GM13976 (cell line): ENCODE measurements at places on chromosomes 11 and 22.

DNA sequence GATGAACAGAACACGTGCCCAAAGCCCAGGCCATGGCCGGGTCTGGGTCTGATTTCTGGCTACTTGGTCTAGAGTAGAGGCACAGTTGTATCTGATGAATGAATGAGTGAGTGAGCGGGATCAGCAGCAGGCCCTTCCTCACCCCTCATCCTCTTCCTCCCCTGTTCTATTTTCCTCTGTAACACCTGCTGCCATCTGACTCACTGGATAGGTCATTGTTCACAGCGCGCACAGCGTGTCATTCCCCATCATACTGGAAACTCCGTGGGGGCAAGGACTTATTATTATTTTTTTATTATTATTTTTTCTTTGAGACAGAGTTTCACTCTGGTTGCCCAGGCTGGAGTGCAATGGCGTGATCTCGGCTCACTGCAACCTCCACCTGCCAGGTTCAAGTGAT, 13.9 kb downstream of the NCF4 start:
- no peak for DNase-seq

DNA sequence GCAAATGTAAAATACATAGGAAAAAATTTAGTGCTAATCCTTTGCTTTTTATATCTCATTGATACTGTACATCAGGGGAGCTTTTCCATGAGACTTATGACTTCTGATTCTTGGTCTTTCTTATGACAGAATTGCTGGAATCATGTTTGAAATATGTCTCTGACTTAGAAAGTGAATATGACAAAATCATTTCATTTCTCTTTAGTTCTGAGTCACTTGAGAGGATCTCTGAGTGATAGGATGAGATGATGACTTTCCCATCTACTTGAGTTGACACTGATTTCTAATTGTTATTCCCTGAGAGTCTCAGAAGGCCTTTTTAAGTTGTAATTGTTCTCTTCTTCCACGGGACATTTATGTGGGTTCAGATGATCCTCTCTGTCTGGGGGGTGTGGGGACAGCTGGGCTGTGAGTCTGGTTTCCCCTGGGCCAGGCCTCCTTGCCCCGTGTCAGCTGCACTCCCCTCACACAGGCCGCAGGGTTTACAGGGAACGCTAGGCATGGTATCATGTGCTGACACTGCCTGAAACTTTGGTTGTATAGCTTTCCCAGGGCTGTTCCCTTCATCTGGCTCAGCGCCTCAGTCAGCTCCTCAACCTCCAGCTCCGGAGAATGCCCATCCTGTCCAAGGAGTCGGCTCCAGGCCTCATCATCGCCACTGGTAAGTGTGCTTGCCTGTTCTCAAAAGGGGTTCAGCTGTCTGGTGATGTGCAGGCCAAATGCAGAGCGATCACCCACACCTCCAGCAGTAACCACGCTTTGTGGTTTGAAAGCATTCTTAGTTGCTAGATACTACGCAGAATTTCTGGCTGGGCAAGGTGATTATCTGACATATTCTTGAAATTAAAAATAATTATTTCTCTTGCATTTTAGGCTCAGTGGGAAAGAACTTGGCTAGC, 69.5 kb upstream of the SORL1-AS1 start:
- no peak for DNase-seq

DNA sequence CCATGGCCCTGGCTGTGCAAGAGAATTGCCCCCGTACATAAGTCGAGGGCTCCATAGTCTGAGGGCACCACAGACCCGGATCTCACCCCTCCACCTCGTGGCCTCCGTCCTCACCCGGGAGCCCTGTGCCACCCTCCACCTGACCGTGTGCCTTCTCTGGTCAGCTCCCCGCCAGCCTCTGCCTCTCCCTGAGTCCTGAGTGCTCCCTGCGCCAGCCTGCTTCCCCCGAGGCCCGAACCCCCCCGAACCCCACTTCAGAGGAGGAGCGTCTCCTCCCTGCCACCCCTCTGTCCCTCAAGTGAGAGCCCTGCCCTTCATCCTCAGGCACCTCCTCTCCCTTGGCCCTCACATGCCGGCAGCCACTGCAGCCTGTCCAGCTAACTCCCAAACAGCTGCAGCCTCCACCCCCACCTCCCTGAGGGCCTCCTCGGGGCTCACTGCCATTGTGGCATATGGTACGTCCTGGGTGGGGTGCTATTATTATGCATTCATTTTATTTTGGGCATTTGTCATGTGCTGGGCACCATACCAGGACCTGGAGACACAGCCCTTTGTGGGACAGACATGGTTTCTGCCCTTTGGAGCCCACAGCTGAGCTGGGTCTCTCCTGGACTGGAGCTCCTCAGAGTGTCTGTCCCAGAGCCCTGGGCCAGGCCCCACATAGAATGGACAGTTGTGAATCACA, 67.2 kb downstream of the MYO7A start:
- no peak for DNase-seq

GRCh38 chr11:134636071-134636470, 224.0 kb upstream of the B3GAT1 start:
- DNase-seq: no peak

DNA sequence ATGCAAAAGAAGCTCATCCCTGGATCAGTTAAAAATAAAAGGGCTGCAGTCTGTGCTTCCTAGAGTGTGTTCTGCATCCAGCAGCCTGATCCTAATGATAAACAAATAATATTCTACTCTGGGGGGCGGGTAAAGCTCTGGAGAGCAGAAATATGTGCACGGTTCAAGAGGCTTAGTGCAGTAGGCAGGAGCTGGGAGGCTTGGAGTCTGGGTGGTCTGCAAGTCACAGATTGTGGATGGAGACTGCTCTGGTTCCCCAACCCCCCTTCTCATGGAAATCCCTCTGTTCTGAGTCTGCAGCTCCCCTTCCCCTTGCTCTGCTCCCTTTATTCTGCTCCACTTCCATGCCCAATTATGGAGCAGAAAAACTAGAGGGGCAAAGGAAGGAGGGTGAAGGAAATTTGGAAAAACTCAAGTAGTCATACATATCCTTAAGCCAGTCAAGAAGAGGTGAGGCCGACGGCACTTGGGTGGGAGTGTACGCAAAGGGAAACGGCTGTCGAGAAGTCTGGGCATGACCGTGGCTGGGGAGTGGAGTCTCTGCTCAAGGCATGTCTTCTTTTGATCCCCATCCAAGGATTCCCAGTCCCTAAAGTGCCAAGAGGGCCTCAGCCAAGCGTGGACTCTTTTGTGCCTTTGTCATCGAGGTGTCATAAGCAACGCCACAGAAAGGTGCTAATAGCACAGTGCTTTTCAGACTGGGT, 16.3 kb upstream of the CLMP start:
- DNase-seq: no peak

GRCh38 chr22:39444247-39444800, 12.5 kb upstream of the MGAT3 start:
- no peak for DNase-seq

- no peak for DNase-seq
Measured at GRCh38 chr22:45887202-45888131, 89.5 kb downstream of the WNT7B start.

- DNase-seq: no peak
Measured at GRCh38 chr22:36770513-36771231, 5.2 kb downstream of the IFT27 start.

GRCh38 chr11:134270250-134270714, 5.9 kb upstream of the GLB1L3 start:
- no peak for DNase-seq

DNA sequence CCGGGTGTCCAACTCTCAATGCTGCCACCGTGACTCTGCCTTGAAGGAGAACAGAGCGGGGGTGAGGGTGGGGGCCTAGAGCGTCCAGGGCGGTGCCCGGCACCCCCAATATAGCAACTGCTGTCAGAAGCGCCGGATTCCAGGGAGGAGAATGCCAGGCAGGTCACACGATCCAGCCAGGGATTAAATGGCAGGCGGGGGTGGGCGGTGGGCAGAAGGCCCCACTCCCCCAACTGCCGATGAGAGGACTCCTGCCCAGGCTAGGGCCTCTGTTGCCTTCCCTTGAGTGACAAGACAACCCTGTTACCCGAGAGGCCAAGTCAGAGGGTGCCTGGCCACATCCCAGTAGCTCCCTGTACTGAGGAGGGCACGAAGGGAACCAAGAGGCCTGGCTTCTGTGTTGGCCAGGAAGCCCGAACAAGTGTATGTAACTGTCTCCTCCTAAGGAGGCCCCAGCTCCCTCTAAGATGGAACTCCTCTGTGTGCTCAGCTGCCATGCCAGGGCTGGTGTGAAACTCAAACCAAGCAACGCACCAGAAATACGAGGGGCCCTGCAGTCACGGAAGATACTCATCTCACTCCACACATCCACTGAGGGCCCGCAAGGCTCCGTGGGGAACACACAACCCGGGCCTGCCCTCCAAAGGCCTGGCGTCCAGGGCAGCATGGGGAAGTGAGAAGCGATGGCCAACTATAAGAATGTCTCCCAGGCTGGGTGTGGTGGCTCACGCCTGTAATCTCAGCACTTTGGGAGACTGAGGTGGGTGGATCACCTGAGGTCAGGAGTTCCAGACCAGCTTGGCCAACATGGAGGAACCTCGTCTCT, 3.0 kb downstream of the PACSIN3 start:
- DNase-seq: no peak

DNA sequence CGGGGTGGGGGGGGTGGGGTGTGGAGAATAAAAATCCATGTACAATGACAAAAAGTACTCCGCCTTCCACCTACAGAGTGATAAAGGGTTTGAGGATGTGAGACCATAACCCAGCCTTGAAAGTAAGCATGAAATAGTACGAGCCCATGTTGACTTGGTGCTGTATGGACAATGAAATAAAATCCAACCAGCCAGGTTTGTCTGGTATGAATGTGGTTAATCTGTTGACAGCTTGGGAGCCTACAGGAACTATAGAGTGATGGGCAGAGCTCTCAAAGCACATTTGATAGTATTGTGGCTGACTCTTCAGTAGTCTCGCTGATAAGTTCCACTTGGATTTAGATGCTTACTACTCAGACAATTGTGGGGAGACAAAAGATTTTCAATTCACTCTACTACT, 48.8 kb upstream of the CD44 start:
- no peak for DNase-seq

GRCh38 chr11:17714356-17714854, 5.0 kb upstream of the MYOD1 start:
- no peak for DNase-seq

DNA sequence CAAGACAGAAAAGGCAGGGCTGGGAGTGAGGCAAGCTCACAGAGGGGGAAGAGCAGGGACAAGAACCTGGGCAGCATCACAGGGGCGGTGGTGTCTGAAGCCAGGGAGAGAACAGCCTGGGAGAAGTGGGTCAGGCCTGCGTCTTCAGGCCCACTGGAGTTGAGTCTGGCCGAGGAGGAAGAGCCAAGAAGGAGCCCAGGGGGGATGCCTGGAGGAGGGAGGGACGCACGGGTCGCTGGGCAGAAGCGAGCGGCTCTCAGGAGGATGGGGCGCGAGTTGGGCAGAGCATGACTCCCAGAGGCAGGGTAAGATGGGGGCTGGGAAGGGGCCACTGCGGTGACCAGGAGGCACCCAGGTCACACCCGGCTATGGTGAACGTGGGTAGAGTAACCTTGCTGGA, 18.5 kb downstream of the LRFN4 start:
- DNase-seq: no peak

DNA sequence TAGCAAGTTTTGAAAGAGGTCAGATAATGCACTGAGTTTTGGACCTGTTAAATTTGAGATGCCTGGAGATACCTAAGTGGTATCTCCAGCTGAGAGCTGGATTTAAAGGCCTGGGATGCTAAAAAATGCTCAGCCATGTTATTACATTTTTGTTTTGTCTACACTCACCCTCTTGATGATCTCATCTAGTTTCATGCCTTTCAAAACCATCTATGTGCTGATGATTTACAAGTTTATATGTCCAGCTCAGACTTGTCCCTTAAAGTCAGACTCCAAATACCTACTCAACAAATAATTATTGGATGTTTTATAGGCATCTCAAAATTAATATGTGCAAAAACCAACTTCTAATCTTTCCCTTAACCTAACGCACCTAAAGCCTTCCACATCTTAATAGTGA, 103.6 kb upstream of the OR9G4 start:
- DNase-seq: no peak

GRCh38 chr11:82059505-82059904, 674.2 kb downstream of the FAM181B start:
- no peak for DNase-seq

- no peak for DNase-seq
Measured at GRCh38 chr11:131904756-131905155, 534.3 kb downstream of the NTM start.

DNA sequence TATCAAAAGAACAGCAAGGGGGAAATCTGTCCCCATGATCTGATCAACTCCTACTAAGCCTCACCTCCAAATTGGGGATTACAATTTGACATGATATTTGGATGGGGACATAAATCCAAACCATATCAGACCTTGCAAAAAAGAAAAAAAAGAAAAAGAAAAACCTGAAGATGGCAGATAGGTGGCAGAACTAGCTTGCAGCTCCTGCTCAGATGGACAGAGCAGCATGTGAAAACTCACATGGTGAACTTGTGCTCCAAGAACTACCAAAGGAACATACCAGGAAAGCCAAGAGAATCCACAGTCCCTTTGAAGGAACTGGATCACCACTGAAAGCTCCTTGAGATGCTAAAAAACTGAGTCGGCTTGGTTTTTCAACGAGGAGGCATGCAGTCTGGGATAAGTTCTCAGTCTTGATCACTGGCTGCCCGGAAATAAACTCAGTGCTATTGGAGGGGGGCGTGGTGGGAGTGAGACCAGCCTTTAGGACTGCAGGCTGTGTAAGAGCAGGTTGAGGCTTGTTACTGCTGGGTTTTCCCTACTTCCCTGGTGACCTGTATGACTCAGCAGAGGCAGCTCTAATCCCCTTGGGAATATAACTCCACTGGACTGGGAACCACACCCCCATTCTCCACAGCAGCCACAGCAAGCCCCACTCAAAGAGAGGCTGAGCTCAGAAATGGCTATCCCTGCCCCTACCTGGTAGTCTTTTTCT, 358.3 kb upstream of the ARHGAP42 start:
- DNase-seq: no peak

- DNase-seq: no peak
Measured at GRCh38 chr11:134432776-134433175, 20.7 kb upstream of the B3GAT1 start.

GRCh38 chr11:90997241-90997640, 774.4 kb upstream of the CHORDC1 start:
- DNase-seq: no peak

GRCh38 chr11:23211221-23211620, 350.9 kb upstream of the CCDC179 start:
- DNase-seq: no peak

DNA sequence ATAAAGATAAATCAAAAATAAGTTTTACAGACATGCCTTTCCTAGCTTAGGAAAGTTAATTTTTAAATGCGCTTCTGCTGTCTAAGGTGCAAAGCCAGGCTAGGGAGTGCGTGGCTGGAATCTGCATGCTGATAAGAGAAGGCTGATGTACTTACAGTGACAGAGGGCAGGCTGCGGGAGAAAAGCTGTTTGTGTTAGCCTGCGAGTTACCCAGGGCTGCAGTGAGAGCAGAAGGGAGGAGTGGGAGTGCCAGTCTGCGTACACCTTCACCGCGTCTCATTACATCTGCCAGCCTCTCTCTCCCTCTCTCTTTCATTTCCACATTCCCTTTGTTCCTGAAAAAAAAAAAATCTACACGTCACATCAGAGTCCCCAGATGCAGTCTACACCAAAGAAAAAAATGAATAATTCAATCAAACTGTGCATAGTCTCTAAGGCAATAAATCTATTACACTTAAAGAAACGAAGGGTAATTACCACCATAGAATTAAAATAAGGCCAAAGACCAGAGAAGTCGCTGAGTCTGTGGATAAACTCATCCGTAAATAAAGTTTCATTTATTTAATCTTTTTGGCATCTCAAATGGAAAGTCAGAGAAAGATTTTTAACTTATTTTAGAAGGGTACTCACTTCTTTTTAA, 126.4 kb upstream of the C11orf58 start:
- DNase-seq: peak; percentile 23
